Stimulated activated CD4-positive, alpha-beta T cell treated with anti-CD3 and anti-CD28 coated beads, Interleukin-4, amount 100 ng/mL, for 24 hours (primary cell): ENCODE measurements at places on chromosomes 11 and 22.

DNA sequence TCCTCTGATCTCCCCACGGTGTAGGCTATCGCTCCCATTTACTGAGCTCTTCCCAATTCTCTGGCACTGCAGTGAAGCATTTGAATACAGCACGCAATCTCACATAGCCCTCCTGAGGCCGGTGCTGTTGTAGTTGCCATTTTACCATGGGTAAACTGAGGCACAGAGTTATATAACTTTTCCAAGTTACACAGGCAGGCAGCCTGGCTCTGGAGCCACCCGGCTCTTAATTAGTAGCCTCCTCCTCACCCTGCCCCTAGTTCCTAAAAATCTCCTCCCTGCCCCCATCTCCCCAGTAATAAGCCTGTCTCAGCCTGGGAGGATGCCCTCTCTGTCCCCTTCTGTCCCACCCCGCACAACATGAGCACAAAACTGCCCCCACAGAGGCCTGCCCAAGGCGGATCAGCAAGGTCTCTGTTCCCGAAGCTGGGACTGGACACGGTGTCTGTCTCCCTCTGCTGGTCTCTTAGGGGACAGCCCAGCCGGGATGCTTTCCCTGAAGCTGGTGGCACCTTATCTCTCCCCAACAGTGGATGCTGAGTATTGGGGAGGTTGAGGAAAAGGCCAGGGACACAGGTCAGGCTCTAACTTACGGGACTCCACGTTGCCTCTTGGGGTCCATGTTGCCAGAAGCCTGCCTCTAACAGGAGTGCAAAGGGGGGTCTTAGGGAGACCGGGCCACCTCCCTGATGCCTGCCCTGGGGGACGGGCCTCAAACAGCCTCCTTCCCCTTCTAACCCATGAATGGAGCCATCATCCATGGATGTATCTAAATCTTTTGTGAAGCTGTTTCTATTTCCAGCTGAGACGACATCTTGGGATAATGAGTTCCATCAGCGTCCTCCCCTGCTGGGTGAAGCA, 9.1 kb upstream of the CLCF1 start:
- peak; percentile 87 for DNase-seq

GRCh38 chr11:44852159-44852747, 98.4 kb downstream of the TP53I11 start:
- DNase-seq = no peak

- DNase-seq = no peak
These were observed 17.9 kb downstream of the MICAL2 start for GRCh38 chr11:12128301-12128751.

DNA sequence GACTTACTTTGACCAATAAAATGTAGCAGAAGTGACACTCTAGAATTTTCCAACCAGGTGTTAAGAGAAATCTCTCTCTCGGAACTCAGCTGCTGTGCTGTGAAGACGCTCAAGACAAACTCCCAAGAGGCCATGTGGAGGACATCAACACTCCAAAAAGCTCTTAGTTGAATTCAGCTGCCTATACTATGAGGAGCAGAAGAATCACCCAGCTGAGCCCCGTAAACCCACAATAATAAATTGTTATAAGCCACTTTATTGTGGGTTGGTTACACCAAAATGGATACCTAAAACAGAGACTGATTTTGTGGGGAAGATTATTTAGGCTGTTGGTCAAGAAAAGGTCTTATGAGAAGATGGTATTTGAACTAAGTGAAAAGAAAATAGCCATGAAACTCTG, 44.1 kb upstream of the FSHB start:
- DNase-seq = no peak

- no peak for DNase-seq
These were observed 307.2 kb upstream of the CTSC start for GRCh38 chr11:88644724-88645123.

DNA sequence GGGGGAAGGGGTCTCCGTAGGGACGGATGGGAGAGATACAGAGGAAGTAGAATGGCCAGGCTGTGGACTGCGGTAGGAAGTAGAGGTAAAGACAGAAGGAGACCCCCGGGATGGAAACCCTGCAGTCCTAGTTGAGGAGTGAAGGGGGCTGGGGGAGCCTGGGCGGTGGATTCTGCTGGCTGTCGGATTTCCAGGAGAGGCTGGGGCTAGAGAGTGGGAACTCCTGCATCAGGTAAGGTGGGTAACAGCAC, 727 bp upstream of the SCARF2 start:
- no peak for DNase-seq

GRCh38 chr11:14544611-14545010, 24.4 kb upstream of the PSMA1 start:
- DNase-seq = no peak

DNA sequence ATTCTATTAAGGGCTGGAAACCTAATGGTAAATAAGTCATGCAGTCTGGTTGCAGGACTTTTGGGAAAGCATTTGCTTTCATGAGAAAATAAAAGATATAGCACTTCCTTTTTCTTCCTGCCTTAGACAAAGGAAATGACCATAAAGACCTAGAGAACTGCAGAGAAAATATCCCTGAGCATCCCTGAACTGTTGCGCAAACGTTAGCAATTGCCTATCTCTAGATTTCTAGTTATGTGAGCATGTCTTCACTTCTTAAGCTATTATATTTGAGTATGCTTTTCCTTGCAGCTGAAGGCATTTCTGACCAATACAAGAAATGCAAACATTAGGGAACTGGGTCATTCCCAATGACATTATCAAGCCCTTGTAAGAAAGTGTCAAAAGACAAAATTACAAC, 110.6 kb downstream of the KIF18A start:
- no peak for DNase-seq

DNA sequence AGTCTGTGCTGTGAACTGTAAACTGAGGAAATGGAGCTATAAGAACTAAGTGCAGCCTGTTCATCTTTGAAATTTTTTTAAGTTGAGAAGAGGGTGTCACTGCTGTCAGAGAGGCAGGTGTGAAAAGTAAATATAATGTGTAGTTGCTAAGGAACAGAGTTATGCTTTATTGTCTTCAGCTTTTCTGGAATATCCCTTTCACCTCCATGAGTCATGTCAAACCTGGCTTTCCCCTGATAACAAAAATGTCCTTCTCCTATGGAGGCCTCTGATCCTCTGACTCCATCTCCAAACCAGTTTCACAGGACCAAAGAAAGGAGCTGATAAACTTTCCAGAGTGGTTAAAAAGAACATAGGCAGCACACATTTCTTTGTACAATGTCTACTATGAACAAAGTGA, 12.8 kb upstream of the MUC15 start:
- no peak for DNase-seq

DNA sequence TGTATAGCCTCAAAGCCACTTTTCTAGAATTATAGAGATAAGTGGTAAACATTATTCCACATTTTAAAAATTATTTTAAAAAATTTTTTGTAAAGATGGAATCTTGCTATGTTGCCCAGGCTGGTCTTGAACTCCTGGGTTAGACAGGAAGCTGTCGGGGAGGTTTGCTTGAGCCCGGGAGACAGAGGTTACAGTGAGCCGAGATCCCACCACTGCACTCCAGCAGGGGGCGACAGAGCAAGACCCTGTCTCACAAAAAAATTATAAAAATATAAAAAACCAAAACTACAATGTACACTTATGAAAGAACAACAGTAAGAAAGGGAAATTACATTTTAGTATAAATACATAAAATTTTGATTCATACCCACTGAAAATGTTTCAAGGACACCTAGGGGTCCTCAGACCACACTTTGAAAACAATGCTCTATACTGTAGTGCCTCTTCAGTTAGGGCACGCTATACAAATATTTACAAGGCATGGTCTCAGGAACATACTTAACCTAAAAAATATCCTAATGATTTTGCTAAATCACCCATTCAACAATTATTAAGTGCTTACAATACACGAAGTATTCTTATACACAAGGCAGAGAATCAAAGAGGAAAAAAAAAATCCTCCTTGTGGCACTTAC, 111.2 kb downstream of the MRTFA start:
- peak; percentile 78 for DNase-seq

DNA sequence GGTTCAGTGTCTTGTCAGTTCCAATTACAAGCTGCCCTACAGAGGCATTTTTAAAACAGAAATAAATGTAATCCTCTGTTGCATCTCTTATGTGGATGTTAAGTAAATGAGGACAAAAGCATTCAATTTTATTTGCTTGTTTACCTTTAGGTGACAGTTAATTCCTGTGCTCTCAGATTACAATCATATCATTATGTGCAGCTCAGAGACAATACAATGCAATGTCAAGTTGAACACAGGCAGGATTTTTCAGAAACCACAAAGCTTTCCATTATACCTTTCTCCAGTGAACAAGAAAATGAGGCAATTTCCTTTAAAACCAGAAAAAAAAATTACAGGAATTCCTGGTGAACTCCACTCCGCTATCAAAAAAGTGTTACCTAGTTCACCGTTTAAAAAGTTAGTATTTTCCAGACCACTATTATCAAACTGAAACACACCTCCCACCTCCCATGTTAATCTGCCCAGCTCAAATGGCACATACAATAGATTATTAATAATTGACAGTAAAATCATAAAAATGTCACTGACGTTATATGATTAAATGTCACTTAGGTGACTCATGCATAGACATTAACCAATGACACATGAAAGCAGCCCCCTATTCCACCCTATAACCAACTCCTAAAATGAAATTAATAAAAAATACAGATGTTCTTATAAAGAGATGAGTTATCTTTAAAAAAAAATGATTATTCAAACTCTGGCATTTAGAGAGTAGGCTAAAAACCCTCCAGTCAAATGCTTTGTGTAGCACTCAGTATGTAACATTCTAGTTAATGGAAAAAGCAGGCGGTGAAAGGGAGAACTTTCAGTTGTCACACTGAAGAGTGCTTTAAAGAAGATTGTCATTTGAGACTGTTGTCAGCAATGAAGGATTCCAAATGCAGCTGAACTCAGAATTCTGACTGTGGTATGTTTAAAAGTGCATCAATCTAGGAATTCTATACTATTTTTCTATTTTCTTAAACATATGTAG, 98.6 kb downstream of the MUC15 start:
- DNase-seq = no peak

- DNase-seq = peak; percentile 61
These were observed 23.7 kb downstream of the JAML start for GRCh38 chr11:118200901-118201680.

GRCh38 chr11:94401773-94402265, 600 bp upstream of the GPR83 start:
- DNase-seq = no peak

DNA sequence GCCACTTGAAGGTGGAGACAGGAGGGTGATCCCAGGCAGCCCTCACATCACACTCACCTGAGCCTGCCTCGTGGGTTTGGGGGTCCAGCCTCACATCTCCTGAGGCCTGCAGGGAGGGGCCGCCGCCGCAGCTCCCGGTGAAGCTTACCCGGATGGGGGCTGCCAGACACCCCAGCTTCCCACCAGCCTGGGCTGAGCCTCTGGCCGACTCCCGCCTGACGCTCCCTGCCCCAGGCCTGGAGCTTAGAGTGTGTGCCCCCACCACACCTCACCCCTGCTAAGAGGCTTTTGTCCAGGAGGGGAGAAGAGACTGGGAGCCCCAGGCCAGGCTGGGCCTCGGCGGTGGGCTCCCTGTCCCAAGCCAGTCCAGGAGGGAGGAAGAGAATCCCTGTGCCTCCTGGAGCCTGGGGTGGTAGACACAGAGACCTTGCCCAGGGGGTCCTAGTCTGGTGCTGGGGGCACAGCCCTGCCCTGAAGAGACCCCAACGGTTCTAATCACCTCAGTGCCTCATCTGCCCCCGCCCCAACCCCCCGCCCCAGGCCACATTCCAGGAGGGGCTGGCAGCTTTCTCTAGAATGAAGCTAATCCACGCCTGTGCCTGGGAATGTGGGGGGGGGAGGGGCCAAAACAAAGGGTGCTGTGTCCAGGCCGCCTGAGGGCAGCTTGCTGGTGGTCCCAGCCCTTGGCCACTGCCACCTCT, at the start of gene SLC16A8:
Gene SLC16A8, minus strand, starts transcription at position 254 of the 701 bp plus-strand sequence. CDS start 1,311 bp downstream, outside the sequence.
- no peak for DNase-seq

DNA sequence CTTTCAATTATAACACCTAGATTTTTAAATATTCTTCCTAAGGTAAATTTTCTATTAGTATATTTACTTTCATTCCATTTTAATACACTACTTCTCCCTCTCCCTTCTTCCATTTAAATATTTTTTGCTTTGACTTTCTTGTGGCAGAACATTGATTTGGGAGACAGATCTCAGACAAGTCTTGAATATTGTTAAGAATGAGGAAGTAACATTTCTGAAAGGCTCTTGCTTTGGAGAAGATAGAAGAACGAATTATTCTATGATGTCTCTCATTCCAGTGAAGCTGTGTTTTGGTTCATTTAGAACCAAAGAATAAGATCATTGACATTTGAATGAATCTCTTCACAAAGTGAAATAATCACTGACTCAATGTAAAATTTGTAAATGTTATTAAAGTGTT, 2.4 kb downstream of the IPO7 start:
- no peak for DNase-seq

DNA sequence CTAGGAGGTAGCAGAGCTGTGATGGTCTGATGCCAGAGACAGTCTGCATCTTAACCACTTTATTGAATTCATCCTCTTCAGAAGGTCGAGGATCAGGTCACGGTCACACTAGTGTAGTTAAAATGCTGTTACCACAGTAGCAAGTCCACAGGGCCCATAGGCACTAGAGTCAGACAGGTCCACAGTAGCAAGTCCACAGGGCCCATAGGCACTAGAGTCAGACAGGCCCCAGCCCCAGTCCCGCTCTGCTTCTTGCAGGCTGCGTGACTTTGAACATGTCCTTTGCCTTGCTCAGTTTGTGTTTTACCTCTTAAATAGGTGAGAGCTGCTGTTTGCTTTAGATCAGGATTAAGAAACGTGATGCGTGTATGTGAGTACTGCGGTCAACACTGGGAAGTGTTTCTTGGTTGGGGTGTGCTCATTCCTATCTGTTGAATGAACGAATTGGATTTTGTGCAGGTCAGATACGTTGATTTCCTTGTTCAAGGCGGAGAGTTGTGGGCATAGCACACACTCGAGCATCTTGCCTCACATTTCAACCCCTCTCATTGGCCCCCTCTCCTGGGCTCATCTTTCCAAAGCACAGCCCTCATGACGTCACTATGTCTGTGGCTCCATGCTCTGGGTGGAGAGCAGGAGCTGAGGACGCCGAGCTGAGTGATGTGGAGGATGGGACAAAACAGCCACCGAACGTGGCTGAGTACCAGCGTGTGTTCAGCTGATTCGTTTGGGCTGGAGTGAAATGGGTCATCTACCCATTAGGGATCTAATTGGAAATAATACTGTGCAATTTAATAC, 191.7 kb downstream of the TBC1D22A start:
- no peak for DNase-seq

DNA sequence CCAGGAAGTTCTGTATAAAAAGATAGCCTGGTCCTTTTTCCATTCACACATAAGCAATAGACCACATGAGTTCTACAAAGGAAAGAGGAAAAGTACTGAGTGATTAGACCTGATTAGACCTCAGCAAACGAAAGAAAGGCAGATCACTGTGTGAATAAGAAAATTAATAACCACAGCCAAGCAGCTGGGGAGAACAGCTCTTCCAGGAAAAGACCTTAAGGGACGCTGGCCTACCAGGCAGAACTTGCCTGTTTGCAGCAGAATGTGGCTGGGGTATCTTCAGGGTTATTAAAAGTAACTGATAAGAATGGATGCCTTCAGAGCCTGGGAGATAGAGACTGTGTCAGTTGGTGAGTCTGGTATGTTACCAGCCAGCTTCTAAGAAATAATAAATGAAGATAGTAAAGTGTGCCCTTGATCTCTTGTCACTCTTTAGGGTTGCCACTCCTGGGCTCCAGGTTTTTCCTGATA, 172.9 kb downstream of the DBX1 start:
- no peak for DNase-seq
